IgD-negative memory B cell (primary cell): ENCODE measurements at places on chromosomes 12 and 14. TPM values are rescaled to one million over a fixed set of nuclear protein-coding genes. Genes with fewer than 3 reads are reported as not detected.

The COQ5 gene
- polyA plus RNA-seq = 29.1 TPM

The SOS2 gene
- 6.2 TPM for polyA plus RNA-seq

The ANO6 gene
- 18.0 TPM for polyA plus RNA-seq

The OTOGL gene
- polyA plus RNA-seq = not detected

The TXNRD1 gene
- polyA plus RNA-seq = 26.0 TPM

The REP15 gene
- polyA plus RNA-seq = not detected

The ALDH6A1 gene
- polyA plus RNA-seq = 14.3 TPM

The KRT82 gene
- not detected for polyA plus RNA-seq

The ACOT4 gene
- polyA plus RNA-seq = 2.4 TPM

The ZNF664 gene
- polyA plus RNA-seq = 10.3 TPM

The TAS2R43 gene
- polyA plus RNA-seq = not detected

The TPPP2 gene
- polyA plus RNA-seq = not detected
